ENCODE measurements at places on chromosomes 1 and 21.

GRCh38 chr1:186418503-186418902, 42.4 kb downstream of the PDC start:
- DNase-seq, result no peak

DNA sequence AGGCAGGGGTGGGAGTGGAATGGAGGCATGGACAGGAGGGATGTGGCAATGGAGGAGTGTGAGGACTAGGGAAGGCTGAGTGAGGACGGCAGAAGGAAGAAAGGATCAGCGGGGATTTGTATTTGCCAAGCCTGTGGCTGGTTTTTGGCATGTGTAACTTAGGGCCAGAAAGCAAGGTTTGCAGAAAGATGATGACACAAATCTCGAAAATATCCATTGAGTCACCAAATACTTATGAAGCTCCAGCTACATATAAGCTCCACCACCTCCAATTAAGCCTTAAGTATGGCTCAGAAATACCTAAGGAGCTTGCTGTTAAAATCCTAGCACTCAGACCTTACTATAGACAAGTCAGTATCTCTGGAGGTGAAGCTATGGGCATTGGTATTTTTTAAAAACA, 90.1 kb downstream of the OMA1 start:
- DNase-seq, result no peak

DNA sequence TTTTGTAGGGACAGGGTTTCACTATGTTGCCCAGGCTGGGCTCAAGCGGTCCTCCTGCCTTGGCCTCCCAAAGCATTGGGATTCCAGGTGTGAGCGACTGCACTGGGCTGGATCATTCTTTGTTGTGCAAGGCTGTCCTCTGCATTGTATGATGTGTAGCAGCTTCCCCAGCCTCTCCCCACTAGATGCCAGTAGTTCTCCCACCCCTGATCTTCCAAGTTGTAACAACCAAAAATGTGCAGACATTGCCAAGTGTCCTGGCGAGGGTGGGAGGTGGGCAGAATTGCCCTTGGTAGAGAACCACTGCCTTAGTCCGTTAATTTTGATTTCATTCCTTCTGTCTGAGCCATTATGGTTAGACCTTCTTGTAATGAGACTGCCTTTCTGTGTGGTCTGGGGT, 7.2 kb downstream of the GALNT2 start:
- no peak for DNase-seq

DNA sequence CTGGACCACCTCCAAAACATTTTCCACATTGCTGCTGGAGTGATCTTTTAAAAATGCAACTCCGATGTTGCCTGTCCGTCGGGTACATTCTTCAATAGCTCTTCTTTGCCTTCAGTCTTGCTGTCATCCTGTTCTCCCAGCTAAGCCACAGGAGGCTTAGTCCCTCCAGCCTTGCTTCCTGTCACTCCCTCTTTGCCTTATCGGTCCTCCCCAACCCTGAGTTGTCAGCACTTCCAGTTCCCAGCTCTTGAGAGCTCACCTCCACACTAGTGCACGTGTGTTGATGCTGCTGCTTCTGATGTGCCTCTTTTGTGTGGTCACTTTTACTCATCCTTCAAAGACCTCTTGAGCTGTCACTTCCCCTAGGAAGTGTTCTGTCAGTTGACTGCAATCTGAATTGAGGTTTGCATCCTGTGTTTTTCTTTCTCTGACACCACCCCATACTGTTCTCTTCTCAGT, 15.3 kb downstream of the UCK2 start:
- no peak for DNase-seq

GRCh38 chr1:197595304-197595904, 179.9 kb downstream of the DENND1B start:
- DNase-seq, result no peak

DNA sequence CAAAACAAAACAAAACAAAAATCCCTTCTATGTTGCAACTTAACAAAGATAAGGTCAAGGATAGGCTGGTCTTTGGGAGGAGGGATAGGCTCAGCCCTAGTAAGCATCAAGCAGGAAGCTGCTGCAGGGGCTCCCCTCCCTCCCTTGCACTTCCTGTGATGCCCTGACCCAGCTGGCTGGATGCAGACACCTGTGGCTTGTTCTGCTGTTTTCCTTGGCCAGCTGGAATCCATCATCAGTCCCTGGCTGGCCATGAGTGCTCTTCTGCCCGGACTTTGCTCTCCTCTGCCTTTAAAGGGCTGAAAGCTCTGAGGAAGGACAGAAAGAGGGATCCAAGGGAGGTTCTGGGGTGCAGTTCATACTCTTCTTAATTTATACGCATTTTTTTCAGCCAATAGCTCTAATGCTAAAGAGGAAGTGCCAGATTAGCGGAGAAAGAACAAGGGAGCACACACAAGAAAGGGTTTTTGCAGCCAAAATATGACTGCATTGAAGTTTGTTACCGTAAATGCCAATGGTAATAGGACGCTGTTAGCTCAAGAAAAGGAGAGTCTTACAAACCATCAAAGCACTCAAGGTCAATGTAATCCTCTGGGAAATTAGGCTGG, 19.9 kb upstream of the UBE2U start:
- no peak for DNase-seq

DNA sequence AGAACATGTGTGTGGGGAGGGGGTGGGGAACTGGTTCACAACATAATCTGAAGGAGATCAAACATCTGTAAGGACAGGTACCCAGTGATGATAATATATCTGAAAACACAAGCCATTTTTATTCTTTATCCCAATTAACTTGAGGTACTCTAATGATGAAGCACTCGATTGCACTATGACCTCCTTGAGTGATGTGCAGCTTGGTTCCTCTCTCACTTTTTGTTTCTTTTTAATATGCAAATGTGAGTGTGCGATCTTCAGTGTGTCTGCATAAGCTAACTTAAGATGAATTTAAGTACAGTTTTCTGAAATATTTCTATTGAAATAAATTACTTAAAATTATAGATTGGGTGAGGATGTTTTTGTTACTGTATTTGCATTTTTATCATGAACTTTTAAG, 50.6 kb upstream of the ANGPTL1 start:
- no peak for DNase-seq

- DNase-seq, result no peak
Measured at GRCh38 chr1:42173961-42174735, 9.6 kb upstream of the GUCA2A start.

DNA sequence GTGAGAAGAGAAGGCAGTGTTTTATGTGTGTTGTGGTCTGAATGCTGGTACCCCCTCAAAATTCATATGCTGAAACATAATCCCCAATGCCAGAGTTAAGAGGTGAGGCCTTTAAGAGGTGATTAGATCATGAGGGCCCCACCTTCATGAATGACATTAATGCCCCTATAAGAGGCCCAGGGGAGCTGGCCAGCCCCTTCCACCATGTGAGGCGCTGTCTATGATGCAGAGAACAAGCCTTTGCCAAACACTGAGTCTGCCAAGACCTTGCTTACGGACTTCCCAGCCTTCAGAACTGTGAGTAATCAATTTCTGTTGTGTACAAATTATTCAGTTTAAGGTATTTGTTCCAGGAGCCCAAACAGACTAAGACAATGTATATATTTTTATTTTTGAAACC, 20.2 kb downstream of the CAPZB start:
- no peak for DNase-seq

- no peak for DNase-seq
Measured at GRCh38 chr1:165826565-165827267, 698 bp upstream of the UCK2 start.

DNA sequence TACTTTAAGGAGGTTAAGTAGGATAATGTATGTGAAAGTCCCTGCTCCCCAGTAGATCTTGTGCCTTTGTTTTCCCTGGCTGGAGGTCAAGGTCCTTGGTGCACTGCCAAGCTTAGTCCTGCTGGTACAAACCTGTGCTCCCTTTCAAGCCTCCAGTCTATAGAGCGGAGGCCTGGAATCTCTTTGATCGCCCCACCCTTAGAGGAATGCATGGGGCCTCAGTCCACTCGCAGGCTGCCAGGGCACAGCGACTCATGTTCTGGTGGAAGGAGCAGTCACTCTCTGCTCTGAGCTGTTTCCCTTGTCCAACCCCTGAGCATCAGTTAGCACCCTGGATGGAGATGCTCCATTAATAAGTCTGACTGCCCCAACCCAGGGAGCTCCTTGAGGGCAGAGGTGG, 121.8 kb downstream of the HMGB4 start:
- no peak for DNase-seq

- no peak for DNase-seq
Measured at GRCh38 chr1:40780678-40781607, 2.6 kb upstream of the KCNQ4 start.

DNA sequence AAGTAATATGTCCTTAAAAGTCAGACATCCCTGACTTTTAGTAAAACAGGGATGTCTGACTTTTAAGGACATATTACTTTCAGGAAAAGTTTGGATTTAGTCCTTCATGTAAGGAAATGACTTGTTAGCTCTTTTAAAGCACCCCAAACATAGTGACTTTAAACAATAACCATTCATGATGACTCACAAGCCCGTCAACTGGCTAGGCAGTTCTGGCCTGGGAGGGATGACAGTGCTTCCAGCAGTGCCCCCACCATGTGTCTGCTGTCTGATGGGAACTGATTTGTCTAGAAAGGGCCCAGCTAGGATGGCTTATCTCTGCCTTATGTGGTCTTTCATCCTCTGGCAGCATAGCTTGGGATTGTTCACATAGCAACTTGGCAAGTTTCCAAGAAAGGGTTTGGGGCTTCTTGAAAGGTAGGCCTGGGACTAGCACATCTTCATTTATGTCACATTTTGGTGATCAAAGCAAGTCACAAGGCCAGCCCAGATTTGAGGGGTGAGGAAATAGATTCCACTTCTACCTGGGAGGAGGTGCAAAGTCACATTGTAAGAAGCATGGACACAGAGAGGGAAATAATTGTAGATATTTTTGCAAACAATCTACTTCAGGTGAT, 143.5 kb downstream of the C1orf94 start:
- no peak for DNase-seq

GRCh38 chr1:107939256-107939655, 25.7 kb downstream of the VAV3 start:
- DNase-seq, result no peak

DNA sequence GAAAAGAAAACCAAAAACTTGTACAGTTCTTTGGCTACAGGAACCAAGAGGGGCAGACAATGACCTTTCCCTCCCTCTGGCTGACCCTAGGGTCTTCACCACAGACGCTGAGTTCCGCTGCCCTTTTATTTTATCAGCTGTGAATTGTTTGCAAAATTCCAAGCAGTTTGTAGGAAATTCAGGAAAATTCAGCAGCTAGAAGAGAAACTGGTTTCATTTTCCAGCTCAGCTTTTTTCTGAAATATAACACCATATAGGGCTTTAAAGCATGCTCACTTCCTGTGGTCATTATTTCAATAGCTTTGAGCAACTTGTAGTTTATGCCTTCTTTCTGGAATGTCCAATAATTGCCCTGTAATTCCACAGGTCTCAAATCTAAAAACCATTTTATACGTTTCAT, 5.5 kb upstream of the PIK3R3 start:
- no peak for DNase-seq

- DNase-seq, result no peak
Measured at GRCh38 chr21:28615276-28615675, 377.4 kb downstream of the LTN1 start.

- DNase-seq, result no peak
Measured at GRCh38 chr1:2552189-2552588, 4.0 kb upstream of the TNFRSF14 start.

GRCh38 chr21:29523646-29524045, 224.9 kb downstream of the BACH1 start:
- no peak for DNase-seq

GRCh38 chr21:41612674-41613532, 104.9 kb upstream of the TMPRSS2 start:
- no peak for DNase-seq

DNA sequence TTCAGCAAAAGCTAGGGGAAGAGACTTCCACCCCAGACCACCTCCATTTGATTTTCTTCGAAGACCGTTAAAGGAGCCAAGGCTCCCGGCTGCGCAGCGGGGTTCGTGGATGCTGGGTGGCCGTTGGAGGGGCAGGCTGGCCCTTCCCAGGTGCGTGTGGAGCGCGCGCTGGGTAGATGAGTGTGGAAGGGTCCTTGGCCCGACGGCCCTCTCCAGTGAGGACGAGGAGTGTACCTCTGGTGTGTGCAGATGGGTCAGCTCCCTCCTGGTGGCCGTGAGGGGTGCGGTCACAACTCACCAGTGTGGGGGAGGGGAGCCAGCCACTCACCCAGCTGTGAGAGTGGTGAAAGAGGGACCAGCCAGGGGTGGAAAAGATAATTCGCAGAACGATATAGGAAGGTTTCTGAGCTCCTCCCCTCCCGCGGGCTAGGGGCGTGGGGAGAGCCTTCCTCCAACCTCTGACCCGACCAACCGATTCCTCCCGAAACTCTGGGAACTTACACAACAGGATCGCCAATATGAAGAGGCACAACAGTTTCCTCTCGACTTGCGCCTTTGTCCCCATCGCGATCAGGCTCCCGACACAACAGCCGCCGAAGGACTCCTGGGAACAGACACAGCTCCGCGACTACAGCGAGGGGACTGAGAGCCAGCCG, at the start of gene F11R:
F11R (minus strand) TSS at position 644 of the 656 bp plus-strand sequence; CDS start at position 565, 79 bp downstream.
- no peak for DNase-seq

DNA sequence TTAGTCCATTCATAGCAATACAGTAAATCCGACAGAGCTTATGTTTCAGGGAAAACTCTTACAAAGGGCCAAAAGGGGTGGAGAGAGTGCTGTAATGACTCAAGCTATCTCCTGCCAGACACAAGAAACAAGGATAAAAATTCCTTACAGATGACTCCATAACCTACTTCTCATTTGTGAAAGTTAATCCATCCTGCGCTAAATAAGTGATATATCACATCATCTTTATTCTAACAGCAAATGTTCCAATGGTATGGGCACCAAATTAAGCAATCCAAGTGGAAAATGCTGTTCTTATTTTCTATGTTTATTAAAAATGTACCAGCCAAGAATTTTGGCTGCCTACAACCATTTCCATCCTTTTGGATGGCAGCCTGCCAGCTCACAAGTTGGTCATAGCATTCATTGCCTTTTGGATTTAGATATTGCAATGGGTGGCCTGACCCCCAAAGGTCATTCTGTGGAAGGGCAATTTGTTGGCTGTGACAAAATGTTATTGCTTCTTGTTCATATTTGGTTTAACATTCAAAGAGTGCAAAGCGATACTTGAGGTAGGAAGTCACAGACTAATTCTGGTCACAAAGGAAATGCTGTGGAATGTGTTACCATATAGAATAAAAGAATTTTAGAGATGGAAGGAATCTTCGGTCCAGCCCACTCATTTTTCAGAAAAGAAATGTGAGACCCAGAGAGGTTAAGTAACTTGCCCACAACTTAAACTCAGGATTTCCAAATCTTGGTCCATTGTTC, 2.8 kb upstream of the ENAH start:
- DNase-seq, result no peak

DNA sequence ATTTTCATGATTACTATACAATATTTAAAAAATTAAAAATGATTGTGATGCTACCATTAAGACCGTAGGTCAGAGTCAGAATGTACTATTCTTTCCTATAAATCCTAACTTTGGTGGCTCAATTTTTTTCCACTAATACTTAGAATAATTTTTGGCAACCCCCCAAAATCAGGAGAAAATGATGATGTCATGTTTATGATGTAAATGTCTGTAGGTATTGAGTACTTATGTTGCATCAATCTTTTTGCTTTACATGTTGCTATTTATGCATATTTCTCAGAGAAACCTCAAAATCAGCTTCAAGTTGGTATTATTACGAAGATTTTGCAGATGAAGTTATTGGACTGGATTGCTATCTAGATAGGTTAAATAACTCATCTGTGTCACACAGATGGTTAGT, 371.2 kb downstream of the ADGRL2 start:
- no peak for DNase-seq

GRCh38 chr1:100930494-100930893, 34.6 kb downstream of the SLC30A7 start:
- DNase-seq, result no peak
